ENCODE measurements at places on chromosomes 5 and 9.

GRCh38 chr9:92607088-92607487 is 62.8 kb downstream of the IPPK start:
- DNase-seq: no peak

DNA sequence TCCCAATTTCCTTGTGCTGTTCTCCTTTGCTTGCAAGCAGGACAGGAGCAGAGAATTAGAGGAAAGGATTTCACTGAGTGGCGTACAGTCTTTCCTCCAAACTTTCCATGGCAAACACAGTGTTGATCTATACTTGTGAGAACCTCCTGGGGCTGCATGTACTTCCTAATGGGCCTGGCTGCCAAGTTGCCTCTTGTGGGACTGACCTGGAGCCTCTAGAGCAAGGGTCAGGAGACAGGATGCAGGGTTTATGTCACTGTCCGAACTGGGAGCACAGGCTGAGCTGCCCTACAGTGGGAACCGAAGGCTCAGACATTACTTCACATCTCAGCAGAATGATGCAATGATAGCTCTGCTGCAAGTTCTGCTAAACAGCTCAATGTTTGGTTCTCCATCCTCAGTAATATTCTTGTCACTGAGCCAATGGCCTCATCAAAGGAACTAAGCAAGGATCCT is 102.3 kb downstream of the ENC1 start:
- DNase-seq: no peak

DNA sequence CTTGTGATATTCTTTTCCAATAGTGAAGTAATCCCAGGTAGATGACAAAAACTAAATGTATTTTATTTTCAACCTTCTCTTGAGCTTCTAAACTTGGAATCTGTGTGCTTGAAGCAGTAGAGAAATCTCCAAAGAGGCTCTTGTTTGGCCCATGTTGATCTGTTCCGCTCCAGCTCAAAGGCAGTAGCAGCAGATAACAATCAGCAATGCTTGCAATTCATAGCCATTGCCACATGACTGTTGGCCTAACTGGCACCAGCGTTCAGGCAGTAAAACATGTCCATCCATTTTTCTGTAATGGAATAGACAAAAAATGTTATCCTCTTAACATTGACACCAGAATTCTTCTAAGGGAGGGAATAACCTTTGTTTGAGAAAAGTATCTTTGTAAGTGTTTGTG is 270.7 kb upstream of the MSX2 start:
- no peak for DNase-seq

DNA sequence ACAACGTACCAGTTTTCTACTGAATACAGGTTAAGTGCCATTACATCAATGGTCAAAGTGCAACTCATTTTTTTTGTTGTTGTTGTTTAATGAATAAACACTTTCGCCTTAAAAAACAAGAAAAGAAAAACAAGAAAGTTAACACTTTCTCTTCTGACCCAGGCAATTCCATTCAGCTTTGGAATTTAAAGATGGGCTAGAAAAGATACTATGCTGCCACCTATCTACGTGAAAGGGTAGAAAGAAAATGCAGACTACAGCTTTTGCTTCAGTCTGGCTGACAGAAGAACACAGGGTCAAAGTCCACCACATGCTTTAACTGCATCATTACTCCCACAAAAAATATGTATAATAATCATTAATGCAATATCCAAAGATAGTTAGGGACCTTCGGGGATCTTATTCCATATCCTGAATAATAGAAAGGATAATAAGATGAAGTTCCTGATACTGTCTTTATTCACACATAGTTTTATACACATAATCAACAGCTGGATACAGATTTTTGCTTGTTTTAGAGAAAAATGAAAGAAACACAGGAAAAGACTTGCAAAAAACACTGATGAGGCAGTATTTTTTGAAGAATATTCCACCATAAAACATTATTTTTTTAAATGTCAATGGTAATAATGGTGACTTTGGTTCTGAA is 40.4 kb downstream of the ZDHHC21 start:
- DNase-seq: no peak

GRCh38 chr5:66789434-66789833 is 193.2 kb downstream of the MAST4 start:
- DNase-seq: no peak

- no peak for DNase-seq
These were observed 42.5 kb upstream of the SH3PXD2B start for GRCh38 chr5:172496671-172497371.

DNA sequence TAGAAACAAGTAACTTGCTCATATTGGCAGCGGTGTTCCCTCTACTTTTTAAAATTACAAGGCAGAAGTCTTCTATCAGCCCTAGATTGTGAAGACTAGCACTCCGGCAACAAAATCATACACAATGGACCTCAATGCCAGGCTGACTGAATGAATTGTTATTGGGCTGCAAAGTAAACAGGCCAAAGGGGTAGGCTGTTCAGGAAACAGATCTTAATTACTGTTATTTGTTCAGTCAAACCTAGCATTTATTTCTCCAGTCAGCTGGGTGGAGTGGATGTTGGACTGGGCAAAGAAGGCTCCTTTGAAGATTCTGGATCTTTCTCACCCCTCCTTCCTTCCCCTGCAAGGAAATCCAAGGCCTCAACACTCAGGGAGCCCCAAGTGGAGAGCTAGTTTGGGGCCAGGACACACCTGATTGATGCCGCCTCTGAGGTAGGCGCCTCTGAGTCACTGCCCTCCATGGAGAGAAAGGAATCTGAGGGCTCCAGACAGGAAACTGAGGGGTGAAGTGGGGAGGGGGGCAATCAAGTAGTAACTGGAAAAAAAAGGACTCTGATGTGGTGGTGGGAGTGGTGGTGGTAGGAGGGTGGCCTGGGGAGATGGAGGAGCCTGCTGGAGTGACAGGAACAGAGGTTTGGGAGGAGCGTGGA is 35.5 kb downstream of the SERINC5 start:
- DNase-seq: no peak

GRCh38 chr9:70613024-70613768 is 198.7 kb upstream of the KLF9 start:
- no peak for DNase-seq

- DNase-seq: no peak
These were observed 206.5 kb downstream of the PAX5 start for GRCh38 chr9:36827593-36827992.

- no peak for DNase-seq
These were observed 312.9 kb upstream of the MSX2 start for GRCh38 chr5:174411479-174411819.

DNA sequence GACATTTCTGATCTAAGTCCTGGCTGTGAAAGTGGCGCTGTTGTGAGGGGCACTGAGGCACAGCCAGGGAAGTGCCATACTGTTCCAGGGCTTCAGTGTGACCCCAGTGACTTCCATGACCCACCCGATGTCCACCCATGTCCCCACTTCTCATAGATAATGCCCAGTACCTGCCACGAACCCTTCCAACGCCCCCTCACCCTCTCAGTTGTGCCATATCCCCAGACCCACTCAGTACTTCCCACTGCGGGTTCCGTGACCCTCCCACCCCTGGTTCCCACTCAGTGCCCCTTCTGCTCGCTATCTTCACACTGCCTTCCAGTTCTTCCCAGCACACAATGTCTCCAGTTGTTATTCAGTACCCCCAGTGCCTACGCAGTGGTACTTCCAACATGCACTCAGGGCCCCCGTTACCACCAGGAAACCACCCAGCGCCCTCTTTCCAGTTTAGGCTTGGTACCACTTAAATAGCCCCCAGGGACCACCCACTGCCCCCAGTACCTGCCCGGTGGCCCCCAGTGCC is 30.7 kb upstream of the PSD2 start:
- DNase-seq: no peak

GRCh38 chr5:139820130-139820529 is 24.5 kb downstream of the PSD2 start:
- DNase-seq: no peak

DNA sequence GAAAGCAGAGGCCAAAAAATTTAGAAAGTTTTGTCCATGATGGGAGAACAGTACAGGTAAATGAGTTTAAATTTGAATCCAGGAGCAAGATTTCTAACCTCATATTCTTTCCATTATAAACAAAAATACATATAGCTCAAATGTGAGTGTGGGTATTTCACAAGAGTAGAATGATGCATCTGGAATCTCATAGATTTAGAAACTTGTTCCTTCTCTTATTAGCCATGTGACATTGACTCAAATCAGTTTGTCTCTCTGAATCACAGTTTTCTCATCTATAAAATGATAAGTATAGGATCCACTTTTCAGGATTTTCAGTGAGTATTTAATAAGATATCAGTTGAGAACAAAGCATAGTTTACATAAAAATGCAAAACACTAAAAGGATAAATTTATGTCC is 436.3 kb upstream of the PAPPA start:
- no peak for DNase-seq

DNA sequence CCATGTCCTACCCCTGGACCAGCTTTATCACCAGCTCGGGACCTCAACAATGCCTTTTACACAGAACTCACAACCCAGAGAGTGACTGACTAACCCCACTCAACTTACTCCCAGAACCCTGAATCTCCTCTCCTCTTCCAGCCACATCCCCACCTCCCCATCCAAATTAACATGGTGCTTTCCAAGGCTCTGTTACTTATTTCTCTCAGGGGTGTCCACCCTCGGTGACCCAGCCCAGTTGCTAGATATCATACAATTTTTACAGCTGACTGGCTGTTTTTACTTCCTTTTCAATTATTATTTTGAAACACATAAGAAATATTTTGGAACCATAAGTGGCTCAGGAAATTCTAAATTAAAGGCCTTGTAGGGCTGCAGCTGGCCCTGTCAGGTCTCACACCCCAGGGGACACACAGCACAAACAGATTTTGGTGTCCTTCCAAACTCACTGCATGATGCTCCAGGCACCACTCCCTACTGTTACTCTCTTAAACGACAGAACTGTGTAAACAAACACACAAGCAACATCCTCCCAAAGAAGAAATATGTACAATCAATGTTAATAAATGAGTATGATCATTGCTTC is 180.6 kb downstream of the ADAMTS12 start:
- no peak for DNase-seq

DNA sequence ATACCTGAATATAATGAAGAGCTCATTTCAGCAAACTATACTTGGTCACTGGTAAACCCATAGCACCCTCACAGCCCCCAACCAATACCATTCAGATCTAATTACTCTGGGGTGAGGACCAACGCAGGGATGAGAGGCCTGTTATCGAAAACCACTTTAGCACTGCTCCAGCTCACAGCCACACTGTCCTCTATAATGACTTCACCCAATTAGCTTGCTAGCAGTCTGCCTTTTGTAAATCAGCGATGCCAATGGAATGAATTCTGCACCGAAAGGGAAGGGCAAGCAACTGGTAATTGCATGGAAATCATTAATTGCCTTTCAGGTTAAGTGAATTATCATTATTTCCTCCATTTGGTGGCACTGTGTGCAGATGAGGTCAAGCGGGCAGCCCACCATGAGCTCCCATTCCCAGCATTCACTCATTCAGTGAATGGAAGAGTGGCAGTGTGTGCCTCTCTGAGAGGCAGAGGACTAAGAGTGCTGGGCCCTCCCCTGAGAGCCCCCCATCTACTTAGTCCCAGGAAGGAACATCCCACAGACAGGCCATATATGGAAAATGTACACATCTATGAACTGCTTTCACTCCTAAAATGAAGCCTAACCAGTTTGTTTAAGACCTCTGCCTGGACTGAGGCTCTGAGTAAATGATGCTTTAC is 262.1 kb downstream of the SPOCK1 start:
- DNase-seq: no peak

GRCh38 chr9:13140843-13141592 is 138.5 kb downstream of the MPDZ start:
- DNase-seq: no peak

DNA sequence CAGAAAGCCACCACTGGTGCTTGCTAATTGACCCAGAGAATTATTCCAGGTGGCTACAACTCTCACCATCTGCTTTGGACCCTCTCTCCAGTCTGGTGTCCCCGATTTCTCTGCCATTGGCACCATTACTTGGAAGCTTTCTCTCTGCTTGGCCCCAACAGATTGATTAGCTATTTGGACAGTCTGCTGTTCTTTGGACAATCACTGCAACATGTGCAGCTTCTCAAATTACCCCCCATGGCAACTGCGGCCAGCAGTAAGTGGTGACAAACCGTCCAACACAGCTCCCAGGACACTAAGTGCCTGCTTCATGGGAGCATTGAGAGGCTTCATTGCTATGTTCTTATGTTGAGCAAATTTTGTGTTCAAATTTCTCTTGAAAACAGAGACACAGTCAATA is 309.8 kb downstream of the TAF11L14 start:
- no peak for DNase-seq

GRCh38 chr5:1090538-1090937 is 21.3 kb downstream of the SLC12A7 start:
- no peak for DNase-seq

DNA sequence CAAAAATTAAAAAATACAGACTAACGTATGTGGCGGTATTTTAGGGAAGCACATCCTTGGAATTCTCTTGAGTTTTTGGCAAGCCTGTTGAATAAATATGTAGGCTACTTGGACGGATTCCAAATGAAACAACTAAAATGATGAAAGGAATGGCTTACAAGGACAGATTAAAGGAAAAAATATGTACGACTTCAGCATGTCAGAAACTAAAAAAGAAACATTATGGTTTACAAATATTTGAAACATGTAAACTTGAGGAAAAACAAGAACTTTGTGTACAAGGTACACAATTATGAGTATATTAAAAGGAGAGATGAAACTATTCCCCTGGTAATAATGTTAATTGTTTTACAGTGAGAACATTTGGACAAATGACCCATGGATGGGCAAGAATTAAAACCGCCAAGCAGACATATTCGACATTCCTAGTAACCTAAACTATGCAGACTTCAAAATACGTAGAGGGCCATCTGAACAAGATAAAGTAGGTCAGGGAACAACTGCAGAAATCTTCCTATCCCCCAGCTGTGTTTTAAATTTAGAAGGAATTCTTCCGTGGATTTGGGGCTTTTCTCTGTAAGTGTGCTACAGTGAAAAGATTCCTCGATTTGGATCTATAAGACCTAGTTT is 12.5 kb downstream of the EDIL3 start:
- DNase-seq: no peak

DNA sequence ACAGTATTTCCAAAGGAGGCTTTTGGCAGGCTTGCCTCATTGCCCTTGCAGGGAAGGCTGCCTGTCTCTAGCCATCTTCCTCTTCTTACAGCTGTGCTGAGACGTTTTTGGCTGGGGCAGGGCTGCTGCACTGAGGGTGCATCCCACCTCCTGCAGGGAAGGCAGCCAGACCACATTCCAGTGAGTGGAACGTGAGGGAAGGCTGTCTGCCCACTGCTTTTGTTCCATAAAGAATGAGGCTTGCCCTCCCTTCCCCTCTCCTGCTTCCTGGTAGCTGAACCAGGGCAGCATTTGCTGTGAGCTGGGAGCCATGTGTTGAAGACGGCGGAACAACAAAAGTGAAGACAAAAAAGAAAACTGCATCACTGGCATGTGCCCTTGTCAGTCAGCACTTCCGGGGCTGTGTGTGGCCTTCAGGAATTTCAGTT is 16.8 kb downstream of the MGAT1 start:
- DNase-seq: no peak

- DNase-seq: no peak
These were observed 96.6 kb downstream of the MAN2A1 start for GRCh38 chr5:109786206-109786855.

DNA sequence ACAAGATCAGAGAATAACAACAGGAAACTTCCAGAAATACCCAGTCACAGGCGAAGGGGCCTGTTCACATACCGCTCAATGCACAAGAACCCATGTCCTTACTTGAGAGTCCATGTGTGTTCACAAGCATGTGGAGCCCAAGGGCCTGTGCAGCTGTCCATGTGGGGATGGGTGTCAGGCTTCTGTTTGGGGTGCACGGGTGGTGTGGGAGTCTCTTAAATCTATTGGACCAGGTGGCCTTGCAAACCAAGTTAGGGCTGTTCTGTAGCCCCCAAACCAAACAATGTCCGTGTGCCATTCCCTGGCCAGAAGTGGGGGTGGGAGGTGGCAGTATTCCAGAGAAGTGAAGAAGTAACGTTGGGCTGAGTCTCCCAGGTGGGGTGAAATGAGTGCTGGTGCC is 222.3 kb downstream of the PBX3 start:
- no peak for DNase-seq

Measured in cortex of kidney (tissue), 1 donor.